Progenitor cell of endocrine pancreas (in vitro differentiated cells): ENCODE measurements at places on chromosomes 13 and 19. TPM values are rescaled to one million over a fixed set of nuclear protein-coding genes. Genes with fewer than 3 reads are reported as not detected.

The HNRNPA1L2 gene
- total RNA-seq = 10.7 and 12.0 TPM in 2 replicates

The PLIN4 gene
- 0.93 and 1.3 TPM in 2 replicates for total RNA-seq

GRCh38 chr19:49111218-49111998 is 2.8 kb upstream of the LIN7B start:
- DNase-seq = no peak

DNA sequence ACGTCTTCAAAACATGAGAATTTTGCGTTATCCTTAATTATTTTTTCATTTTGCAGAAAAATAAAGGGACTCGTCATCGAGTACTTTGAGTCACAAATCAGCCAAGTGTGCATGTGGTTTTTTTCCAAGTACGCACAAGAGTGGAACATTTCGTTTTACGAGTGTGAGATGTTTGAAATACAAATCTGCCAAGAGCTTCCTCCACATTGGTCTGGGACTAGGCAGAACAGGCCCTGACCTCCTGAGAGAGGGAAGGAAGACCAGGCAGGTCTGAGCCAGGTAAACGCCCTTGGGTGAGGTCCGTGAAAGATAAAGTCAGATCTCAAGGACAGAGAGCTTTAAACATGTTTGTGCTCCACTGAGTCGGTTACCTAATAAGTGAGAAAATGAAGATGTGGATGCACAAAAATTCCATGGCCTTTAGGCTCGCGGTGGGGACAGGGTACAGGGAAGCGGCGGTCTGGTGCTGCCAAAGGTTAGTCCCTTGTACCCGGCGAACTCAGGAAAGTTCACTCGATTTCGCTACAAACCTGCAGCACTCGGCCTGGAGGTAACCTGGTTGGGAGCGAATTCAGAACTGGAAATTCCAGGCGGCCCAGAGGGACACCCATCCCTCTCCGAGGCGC is 473 bp upstream of the ITM2B start:
- DNase-seq = no peak

- no peak for DNase-seq
Observed at GRCh38 chr13:105139048-105139379, 1396.4 kb downstream of the EFNB2 start.

DNA sequence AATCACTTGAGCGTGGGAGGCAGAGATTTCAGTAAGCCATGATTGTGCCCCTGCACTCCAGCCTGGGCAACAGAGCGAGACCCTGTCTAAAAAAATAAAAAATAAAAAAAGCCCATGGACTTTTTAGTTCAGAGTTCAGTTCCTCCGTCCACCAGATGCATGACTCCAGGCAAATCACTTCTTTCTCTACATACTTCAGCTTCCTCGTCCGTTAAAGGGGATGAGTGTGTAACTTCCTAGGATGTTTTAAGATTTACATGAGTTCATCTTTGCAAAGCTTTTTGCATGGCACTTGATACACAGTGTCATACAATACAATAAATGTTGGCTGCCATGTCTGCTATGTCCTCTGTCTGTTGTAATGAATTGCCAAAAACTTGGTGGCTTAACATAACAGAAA is 10.0 kb upstream of the FFAR2 start:
- no peak for DNase-seq

DNA sequence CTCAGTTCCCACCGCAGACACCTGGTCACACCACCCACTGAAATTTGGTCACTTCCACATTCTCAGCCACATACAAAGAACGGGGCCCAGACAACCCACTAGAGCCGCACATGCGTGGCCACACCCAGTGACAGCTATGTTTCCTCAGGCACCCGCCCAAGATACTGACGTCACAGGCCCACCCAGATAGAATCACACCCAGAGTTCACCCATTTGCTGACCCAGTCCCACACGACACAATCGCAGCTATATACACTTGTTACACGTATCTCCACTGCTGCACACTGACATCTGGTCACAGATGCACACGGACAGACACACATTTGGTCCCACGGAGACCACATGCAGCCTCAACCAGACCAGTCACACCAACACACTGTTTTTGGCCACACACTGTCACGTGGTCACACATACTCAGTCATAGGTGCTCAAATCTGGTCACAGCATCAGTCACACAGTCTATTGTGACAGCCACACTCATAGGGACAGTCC is 2.9 kb downstream of the NUMBL start:
- no peak for DNase-seq
